ENCODE measurements at places on chromosomes 4 and X. TPM values are rescaled to one million over a fixed set of nuclear protein-coding genes. Genes with fewer than 3 reads are reported as not detected.

CTAG1B gene
- total RNA-seq = not detected

TIGD4 gene
- total RNA-seq = 0.22 TPM

STOX2 gene
- total RNA-seq = 12.2 TPM

POU4F2 gene
- total RNA-seq = not detected

PTPN13 gene
- total RNA-seq = 3.8 TPM

AKAP4 gene
- total RNA-seq = not detected

GRCh38 chr4:64911846-64912245, 502.6 kb upstream of the TECRL start:
- DNase-seq = no peak

GRCh38 chr4:40940317-40940741, 190.6 kb downstream of the NSUN7 start:
- DNase-seq = peak; percentile 82

DNA sequence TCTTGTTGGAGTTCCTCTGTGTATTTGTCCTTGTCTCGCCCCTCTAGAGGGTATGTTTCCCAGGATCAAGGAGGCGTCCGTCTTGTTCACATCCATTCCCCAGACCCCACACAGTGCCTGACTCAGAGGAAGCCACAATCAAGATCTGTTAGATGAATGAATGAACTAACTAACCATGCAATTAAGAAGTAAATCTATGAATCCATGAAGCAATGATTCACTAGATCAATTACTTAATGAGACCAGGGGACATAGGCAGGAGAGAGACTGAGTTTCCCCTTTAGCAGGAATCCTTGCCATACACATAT, 11.9 kb downstream of the BLOC1S4 start:
- DNase-seq = no peak

- DNase-seq = no peak
These were observed 1865.5 kb upstream of the TENM3 start for GRCh38 chr4:180377741-180378140.

DNA sequence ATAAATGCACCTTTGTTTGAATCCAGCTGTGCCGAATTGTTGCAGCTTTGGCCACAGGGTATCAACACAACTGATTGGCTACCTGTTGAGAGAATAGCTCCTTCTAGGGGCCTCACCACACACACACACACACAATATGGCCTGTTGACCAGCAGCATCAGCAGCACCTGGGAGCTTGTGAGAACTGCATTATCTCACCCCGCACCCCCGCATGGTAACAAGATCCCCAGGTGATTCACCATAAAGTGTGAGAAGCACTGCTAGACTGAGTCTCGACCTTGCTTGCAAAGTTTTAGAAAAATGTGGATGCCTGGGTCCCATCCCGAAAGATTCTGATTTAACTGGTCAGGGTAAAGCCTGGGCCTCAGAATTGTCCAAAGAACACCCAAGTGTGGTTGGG, 176.9 kb upstream of the PRPS2 start:
- no peak for DNase-seq

DNA sequence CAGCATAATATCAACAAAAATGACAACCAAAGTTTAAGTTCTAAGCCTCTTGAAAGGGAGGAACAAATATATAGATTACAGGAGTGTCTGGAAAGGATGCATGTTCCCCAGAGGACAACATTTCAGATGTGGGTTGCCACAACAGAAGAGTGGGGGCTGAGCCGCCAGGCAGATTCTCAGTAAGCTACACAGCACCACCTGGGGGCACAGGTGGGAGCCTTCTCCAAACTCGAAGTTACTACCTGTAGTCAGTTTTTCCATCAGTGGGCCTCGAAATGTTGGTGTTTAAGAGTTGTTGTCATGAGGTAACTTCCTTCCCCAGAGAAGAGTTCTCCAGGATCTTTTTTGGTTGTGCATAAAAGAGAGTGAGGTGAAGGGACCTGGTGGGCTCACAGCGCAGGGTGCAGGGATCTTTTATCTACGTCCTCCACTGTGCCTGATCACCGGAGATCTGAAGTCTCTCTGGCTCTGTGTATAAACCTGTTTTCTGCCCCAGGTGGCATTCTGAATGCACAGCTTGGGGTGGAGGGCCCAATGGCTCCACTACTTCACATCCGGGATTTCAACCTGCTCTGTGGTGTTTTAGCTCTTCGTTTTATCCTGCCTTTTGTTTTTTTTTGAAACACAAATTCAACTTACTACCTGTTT, 58.4 kb upstream of the STS start:
- DNase-seq = no peak

DNA sequence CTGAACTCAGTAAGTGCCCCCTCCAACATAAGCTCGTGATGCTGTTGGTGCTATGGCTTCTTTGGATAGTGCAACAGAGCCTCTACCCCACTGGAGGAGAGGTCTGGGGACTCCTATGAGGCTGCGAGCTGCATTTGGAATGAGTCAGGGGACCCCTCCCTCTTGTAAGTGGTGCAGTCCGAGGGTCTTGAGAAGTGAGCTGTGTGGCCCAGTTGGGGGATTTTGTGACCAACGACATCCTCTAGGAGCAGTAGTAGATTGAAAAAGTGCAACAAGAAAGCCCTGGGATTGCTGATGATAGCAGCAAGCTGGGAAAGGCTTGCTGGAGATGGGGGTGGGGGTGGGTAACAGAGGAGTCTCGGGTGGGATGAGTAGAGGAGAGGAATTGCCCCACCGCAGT, 3.1 kb downstream of the FRMPD3 start:
- no peak for DNase-seq

GRCh38 chr4:97507587-97508245, 635.6 kb downstream of the STPG2 start:
- no peak for DNase-seq

DNA sequence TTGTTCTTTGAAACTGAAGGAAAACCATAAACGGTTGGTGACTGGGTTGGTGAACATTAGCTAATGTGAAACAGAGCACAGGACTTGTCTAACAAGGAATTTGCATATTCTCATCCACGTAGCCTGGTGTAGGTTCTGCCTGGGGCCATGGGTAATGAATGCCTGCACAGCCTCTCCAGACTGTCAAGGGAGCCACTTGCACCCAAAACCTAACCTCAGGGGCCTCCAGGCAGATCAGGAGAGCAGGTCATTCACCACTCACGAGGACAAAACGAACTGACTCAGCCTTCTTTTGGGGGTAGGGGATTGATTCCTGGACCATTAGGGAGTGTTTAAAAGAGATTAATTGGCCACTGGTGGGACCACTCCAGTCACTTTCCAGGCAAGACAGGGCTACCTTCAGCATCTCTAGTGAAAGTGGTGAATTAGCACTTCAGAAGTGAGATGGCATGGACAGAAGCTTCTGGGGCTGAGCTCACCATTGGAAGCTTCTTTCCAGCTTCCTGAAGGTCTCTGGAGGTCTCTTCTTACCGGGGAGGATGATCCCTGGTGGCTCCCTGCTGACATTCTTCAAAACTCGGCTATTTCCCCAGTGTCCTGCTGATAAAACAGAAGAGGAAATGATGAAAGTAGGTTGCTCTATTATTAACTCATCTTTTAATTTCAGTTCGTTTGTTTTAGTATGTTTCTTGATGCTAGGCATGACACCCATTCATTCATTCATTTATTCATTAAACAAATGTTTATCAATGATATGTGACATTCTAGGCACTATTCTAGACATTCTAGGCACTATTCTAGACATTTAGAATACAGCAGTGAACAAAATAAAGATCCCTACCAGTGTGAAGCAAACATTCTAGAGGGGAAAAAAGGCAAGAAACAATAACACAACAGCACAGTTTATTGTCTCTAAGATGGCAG, 104.5 kb upstream of the LNX1 start:
- DNase-seq = no peak

GRCh38 chr4:185149392-185149791, 6.3 kb downstream of the SLC25A4 start:
- DNase-seq = no peak

DNA sequence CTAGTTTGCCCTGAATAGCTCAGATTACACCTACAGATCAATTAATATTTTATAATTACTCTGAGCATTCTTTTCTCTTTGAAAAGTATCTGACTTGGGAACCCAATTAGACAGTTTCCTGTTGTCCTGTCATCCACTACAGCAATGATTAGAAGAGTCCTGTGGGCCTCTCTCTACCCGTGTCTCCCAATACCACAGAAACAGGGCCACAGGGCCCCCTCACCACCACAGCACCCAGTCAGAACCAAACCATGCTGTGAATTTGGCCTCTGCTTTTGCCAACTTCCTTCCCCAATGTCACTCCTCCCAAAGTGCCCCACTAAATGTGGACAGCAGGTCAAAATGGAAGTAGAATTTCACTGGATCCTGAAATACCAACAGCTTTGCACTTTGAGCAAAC, 10.3 kb downstream of the USP46 start:
- DNase-seq = no peak

GRCh38 chr4:111842336-111842735, 302.9 kb upstream of the FAM241A start:
- no peak for DNase-seq

- DNase-seq = no peak
These were observed 397.7 kb downstream of the IL15 start for GRCh38 chr4:142034101-142034500.

GRCh38 chrX:85905851-85906250, 141.5 kb downstream of the CHM start:
- DNase-seq = no peak

- no peak for DNase-seq
These were observed 156.9 kb downstream of the APBB2 start for GRCh38 chr4:41057467-41057866.

GRCh38 chr4:56981795-56982201, 3.1 kb downstream of the POLR2B start:
- DNase-seq = no peak

GRCh38 chrX:67613996-67614395, 70.2 kb downstream of the AR start:
- no peak for DNase-seq

DNA sequence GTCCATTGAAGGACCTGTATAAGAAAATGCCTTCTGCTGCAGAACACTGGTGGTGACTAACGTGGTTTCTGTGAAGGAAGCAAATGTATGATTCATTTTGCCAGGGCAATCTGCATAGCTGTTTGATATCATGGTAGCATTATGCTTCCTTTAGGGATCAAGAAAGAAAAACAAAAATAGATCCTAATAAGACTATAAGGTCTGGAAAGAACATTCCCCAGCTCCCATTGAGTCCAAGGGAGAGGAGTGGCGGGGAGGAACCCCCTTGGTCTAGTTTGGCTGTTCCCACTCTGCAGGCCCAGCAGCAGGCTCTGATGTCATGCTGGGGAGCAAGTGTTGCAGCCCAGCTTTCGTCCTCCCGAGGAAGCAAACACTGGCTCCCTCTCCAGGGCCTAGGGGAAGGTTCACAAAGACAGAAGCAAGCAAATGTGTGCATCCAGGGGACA, 154.5 kb upstream of the GALNT7 start:
- DNase-seq = peak; percentile 23

DNA sequence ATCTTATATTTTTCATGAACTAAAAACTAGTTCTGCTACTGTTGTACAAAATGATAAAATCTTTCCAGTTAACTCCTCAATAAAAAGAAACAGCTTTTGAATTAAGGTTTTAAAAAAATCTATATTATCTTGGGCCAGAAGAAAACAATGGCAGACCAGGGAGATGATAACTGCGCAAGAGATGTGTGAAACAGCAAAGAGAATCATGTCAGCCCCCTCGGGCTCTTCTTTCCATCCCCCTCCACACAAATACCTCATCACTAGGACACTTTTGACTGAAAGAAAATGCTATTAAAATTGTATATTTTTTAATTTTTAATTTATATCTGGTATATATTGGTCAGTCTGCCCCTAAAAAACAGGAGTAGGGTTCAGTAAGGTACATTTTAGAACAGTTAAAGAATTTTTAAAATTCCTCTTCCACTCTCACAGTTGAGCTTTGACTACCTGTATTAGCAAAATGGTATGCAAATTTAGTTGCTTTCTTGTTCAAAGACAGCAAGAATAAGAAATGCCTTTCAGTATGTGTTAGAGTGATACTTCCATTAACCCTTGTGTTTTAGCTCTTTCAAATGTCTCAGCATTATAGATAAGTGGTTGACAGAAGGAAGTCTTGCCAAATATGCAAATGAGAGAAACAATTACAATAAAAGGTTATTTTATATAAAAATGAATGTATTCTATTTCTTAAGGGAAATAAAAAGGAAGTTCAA, 36.4 kb upstream of the LCORL start:
- DNase-seq = no peak

Data from left ventricle myocardium inferior (tissue), 1 donor.